NCI-H187 treated with DMSO at 0.1 percent for 48 hours (cell line): ENCODE measurements at places on chromosomes 5 and 9.

DNA sequence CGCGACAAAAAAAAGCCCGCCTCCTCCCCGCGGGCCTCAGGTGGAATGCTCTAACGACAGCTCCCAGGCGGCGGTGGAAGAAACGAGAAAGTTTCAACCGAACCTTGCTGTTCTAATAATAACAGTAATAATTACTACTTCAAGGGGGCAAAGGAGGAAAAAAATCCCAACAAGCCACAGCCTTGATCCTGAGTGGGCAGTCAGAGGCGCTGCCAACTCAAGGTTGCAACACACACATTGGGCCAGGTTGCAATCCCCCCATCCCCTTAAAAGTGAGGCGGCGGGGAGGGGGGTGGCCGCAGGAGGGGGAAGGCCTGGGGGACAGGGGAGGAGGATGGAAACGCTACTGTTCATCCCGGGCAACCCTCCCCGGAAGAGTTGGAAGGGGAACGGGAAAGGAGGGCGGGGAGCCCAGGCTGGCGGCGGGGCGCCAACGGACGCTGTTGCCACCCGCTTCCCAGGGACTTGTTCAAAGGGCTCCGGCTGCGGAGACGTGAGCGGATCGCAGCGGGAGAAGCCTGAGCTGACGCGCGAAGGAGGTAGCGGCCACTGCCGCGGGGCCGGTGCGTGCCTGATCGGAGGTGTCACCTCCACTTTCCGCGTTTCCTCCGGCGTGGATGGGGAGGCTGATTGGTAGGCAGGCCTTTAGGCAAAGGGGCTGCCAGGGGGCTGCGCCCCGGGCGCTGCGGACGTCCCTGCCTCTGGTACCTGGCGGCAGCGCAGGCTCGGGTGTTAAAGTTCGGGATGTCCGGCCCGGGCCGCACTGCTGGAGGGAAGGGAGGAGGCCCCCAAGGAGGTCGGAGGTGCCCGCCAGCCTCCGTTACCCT is 647 bp downstream of the SMARCA2 start:
- DNase-seq: no peak

DNA sequence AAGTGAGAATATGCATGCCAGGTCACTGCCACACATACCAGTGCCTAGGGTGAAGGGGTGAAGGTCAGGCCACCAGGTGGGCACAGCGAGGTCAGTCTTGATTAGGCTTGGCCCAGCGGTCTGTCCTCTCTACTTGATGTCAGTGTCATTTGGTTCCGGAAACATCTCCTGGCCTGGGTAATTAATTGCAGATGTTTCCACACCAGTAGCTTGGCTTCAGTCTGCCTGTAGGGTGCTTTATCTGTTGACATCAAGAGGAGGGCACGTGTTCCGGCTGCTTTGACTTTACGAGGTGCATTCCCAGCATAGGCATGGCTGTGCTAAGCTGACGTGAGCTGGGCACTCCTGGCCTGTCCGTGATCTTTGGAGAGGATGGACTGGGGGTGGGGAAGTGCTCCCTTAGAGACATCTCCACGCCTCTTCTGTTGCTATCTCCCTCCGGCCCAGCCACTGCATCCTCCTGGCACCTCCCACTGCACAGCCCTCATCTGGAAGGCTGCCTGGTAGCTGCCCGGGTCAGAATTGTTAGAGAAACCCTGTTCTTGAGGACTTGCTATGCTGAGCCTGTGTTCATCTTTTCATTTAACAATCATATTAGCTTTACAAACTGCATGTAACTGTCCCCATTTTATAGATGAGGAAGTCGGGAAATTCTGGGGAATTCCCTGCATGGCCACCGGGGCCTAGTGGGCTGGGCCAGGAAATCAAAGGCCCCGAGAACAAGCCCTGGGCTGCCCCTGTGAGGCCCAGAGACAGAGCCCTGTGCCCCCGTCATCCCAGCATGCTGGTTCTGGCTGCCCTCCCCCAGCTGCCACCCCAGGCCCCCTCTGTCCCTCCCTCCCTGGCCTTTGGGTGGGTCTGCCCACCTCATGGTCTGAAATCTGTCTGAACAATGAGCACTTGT is 29.1 kb downstream of the JADE2 start:
- no peak for DNase-seq

GRCh38 chr9:137277329-137278041 is at the start of gene TOR4A:
TSS of gene TOR4A (plus strand) at chr9:137277726. CDS start at chr9:137278690, 964 bp downstream.
- DNase-seq: no peak

DNA sequence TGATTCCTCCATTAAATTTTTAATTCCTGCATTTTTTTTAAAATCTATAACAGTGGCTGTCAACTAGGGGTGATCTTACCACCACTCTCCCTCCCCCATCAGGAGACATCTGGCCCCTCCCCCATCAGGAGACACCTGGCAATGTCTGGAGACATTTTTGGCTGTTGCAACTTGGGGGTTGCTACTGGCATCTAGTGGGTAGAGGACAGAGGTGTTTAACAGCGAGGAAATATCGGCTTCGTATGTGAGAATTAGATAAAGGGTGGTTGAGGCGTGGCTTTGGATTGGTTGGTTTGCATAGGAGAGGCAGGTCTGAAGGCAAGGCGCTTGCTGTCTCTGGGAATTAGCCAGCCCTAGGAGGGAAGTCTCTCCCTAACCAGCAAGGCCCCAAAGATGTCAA is 10.5 kb downstream of the CDHR2 start:
- DNase-seq: no peak

- DNase-seq: no peak
Observed at GRCh38 chr9:75169623-75170022, 81.3 kb downstream of the OSTF1 start.

DNA sequence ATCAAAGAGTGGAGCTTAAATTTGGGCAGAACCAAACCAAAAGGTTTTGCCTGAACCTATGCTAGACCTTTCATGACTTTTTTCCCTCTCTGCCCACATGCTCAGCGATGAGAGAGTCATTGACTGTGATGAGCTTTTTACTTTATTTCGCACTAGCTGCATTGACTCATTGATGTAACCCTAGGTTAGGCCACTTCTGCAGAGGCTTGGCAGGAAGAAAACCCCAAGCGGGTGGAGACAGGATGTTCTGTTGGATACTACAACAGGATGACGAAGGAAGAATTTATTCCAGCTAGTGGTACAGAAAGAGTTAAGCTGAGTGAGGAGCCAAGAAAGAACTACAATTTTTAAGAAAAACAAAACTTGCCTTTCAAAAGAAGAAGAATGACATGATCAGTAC is 18.4 kb downstream of the AGXT2 start:
- no peak for DNase-seq

DNA sequence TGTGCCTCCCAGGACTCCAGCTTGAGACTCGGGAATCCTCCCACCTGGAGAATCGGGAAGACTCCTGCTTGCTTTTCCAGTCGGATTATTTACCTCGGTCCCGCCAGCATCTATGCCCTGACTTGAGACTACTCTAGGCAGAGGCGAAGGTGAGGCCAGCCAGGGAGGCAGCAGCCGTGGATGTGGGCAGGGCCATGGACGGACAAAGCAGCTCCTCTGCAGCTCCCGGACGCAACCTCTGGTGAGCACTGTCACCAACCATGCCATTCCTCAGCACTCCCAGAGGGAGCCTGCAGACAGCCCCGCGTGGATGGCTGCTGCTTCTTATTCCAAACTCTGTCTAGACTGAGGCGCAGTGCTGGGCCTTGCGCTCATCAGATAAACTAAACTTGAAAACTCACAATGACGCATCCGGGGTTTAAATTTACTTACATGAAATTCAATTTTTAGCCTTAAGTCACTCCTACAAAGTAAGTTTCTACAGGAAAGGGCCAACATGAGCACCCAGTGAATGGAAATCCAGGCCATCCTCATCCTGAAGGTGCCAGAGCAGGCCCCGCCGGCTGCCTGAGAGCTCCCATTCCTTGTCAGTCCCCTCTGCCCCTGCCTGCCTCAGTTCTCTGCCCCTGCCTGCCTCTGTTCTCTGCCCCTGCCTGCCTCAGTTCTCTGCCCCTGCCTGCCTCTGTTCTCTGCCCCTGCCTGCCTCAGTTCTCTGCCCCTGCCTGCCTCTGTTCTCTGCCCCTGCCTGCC is 17.8 kb downstream of the MED10 start:
- DNase-seq: no peak

GRCh38 chr5:96370976-96371375 is 62.1 kb downstream of the PCSK1 start:
- no peak for DNase-seq

- DNase-seq: no peak
Observed at GRCh38 chr5:121937762-121938161, 24.0 kb upstream of the SRFBP1 start.

GRCh38 chr5:149627070-149627469 is 45.8 kb downstream of the ARHGEF37 start:
- DNase-seq: peak; percentile 26

DNA sequence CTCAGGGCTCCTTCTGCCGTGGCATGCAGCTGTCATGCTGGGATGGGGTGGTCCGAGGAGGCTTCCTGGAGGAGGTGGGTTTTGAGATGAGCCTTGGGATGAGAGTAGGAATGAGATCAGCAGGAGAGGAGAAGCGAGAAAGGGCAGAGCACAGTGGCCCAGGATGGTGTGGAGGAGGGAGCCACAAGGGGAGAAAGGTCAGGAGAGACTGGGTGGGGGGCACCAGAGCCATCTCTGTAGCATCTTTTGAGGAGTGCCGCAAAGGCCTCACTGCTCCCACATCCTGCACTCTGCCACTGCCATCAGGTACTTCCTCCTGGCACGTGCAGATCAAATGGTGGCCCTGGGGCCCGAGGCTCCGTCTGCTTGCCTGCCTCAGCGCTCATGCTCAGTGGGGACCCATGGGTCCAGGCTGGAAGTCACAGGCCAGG is 150.2 kb downstream of the MACROH2A1 start:
- DNase-seq: no peak

GRCh38 chr9:89418474-89418845 is 79.5 kb downstream of the SEMA4D start:
- DNase-seq: no peak

- no peak for DNase-seq
Observed at GRCh38 chr5:136174021-136174659, 18.8 kb downstream of the SMIM32 start.
